C1 segment of cervical spinal cord (tissue), 14 donors: ENCODE measurements at places on chromosomes 11 and 22.
A peak's percentile ranks its signal among the peaks of the same experiment; 100 is the strongest.

DNA sequence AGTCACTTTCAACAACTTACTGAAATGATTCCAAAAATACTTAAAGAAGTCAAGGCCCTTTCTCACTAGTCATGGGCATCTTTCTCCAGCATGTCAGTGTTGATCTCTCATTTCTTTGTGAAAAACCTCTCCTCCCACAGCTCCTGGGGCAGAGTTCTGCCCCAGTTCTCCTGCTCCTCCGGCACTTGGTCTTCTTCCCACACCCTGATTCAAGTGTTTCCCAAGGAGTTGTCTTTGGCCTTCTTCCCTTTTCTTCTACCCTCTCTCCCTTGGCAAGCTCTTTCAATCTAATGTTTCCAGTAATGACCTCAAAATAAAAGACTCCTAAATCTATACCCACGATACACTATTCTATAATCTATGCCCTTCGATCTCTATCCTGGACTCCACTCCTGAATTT is 42.1 kb upstream of the CCDC34 start:
- DNase-seq = peak; percentile 4

GRCh38 chr11:68992743-68993255 is 12.0 kb upstream of the MRGPRD start:
- DNase-seq = no peak

- no peak for DNase-seq
Observed at GRCh38 chr11:118497831-118498230, 29.4 kb upstream of the TTC36 start.

DNA sequence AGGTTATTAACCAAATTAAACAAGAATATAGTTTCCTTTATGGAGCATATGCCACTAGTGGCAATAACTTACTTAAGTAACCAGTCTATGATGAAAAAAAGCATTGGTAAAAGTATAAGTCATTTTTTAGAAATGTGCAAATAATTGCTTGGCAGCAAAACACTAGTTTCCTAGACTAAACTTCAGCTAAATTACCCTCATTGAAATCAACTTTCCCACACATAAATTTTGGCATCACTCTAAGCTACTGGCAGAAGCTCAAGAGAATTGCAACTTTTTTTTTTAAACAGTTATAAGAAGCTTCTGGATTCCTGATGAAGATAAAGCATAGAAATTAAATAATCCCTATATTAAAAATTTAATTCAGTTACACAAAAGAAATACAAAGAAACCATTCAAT is 12.5 kb downstream of the CCDC34 start:
- DNase-seq = no peak

- no peak for DNase-seq
Observed at GRCh38 chr11:100939571-100939970, 190.0 kb downstream of the PGR start.

- no peak for DNase-seq
Observed at GRCh38 chr22:47990481-47990880, 1228.0 kb downstream of the TBC1D22A start.

DNA sequence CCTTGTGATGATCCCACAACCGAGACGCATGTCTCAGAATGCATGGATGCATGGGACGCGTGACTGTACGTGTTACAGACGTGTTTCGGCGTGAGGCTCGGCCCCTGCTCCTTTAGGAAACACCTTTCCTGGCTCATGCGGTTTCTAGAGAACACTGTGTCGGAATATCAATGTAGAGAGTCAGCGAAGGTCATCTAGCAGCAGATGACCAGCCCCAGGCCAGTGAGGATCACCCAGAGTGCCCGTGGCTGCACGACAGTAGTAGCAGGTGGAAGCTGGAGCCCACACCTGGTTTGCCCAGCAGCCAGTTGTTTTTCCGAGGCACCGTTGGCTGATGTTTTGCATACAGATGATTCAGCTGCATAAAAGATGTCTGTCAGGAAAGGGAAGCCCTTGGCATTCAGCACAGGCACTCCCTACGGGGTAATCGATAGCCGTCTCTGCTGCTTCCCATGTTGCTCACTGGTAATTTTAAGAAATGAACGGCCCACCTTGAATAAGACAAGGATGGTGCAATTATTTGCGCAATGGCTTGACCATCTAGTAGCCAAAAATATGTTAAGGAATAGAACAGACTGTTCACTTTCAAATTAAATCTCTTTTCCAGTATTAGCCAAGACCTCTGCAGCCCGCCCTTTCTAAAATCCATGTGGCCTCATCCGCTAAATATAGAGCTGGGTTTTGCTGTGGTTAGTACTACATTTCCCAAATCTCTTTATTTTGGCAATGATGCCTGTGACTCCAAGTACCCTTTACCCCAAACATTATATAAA is 1.1 kb upstream of the CLTCL1 start:
- no peak for DNase-seq

GRCh38 chr22:48018346-48018745 is 1255.9 kb downstream of the TBC1D22A start:
- no peak for DNase-seq

GRCh38 chr11:1041149-1041467 is 4.6 kb upstream of the MUC6 start:
- no peak for DNase-seq

DNA sequence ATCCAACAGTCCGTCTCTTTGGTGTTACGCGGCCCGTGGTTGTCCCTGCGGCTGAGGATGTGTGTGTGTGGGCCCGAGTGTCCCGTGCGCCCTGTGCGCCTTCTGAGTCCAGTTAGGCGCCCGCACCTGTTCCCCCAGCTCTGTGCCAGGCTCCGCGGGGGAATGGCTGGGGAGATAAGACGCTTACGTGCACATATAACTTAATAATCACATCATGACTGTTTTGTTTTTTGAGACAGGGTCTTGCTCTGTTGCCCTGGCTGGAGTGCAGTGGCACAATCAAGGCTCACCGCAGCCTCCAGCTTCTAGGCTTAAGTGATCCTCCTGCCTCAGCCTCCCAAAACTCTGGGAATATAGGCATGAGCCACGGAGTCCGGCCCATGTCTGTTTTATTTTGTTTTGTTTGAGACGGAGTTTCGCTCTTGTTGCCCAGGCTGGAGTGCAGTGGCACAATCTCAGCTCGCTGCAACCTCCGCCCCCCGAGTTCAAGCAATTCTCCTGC is 817 bp downstream of the ARL2 start:
- no peak for DNase-seq

- no peak for DNase-seq
Observed at GRCh38 chr11:126731576-126732142, 268.9 kb downstream of the KIRREL3 start.

- no peak for DNase-seq
Observed at GRCh38 chr11:10762185-10762584, 11.1 kb downstream of the CTR9 start.

DNA sequence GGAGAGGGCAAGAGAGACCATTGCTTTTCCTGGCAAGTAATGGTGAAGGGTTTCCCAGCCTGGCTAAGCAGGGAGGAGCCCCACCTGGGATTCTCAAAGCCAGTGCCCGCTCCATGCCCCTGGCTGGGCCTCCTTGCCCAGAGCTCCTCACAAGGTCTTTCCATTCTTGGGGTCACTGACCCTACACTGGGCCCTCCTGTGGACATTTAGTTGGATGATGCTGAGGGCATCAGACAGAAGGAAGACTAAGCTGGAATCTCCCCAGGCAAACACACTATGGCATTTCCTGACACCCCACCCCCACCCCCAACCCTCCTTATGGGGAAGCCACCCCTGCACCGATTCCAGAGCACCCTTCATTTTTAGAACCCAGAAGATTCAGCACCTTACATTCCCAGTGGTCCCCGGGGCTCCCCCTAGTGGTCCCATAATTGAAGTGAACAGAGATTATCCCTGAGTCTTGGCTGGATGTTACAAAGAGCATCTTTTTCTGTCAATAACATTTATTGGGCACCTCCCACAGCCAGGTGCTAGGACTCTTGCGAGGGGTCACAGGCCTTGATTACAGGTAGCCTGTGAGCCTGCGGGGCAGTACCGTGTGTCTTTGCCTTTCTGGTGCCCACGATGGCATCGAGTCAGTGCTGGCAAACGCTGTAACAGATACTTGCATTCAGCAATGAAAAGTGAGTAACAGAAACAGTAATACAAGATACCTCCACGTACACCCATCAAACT is 548.5 kb downstream of the BUD13 start:
- DNase-seq = peak; percentile 8

GRCh38 chr11:34218067-34218466 is 112.6 kb downstream of the NAT10 start:
- DNase-seq = no peak

- no peak for DNase-seq
Observed at GRCh38 chr22:43266076-43266475, 77.1 kb downstream of the SCUBE1 start.

GRCh38 chr22:37419370-37419968 is 7.8 kb downstream of the ELFN2 start:
- no peak for DNase-seq

- no peak for DNase-seq
Observed at GRCh38 chr22:42025421-42025820, 26.8 kb downstream of the WBP2NL start.

DNA sequence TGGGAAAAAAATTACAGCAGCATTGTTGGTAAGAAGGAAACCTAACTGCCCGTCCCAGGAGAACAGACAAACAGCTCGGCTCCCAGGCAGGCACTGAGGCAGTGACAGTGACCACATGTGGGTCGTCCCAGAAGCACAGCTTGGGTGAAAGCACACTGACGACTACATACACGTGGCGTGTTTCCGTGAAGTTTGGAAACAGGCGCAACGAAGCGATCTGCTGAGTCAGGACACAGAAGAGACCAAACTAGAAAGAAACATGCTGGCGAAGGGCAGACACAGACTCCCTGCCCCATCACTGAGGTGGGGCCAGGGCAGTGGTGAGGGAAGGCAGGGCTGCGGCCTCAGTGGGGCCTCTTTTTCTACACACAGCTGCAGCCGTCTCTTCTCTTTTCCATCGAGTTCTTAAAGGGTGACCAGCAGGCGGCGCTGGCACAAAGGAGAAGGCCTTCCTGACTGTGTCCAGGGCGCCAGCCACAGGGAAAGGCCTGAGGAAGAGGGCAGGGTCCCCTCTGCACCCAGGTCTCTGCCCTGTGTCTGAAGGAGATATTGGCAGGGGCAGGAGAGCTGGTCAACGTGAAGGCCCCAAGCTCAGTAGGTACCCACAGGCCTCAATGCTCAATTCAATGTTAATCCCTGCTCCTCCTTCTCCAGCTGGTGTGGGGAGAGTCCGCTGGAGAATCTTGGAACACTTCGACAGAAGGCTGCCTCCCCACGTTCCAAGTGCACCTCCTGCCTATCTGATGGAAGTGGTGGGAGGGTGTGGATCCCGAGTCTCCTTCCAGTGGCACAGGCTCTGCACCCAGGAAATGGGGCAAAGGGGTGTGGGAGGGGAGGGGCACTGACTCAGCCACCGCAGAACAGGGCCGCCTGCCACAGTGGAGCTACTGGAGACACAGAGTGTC is 19.9 kb downstream of the CARS1 start:
- DNase-seq = peak; percentile 65

GRCh38 chr22:27431896-27432295 is 369.7 kb downstream of the MN1 start:
- no peak for DNase-seq

- DNase-seq = no peak
Observed at GRCh38 chr11:86660736-86661135, 11.7 kb downstream of the ME3 start.

DNA sequence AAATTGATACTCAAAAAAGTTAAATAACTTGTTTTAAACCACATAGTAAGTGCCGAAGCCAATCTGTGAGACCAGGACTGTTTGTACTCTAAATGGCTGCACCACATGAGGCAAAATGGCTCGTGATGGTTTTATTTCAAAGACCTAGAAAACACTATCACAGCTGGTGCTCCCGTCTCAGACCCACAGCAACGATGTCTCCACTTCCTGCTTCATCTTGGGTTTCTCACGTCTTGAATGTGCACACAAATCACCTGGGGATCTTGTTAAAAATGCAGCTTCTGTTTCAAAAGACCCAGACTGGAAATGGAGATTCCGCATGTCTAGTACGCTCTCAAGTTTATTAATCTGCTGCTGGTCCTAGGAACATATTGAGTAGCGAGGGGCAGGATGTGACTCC is 1.2 kb downstream of the CD3E start:
- no peak for DNase-seq

DNA sequence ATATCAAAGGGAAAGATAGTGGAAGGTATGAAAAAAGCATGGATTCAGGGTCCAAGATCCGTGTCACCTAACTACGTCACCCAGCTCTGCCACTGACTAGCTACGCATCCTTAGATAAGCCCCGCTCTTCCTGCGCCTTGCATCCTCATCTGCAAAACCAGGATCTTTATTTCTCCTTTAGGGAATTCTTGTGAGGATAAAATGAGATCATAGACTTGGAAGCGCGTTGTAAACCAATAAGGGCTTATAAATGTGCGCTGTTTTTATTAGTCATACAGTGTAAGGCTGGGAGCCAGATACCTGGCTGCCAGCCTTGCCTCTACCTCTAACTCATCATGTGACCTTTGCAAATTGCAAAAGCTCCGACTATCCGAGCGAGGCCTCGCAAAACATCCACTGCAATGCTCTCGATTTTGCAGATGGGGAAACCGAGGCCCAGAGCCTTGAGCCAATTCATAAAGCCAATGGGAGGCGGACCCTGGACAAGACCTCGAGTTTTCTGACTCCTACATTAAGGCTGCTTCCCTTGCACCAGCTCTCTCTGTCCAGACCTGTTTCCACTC is 753 bp downstream of the PRPF19 start:
- no peak for DNase-seq

DNA sequence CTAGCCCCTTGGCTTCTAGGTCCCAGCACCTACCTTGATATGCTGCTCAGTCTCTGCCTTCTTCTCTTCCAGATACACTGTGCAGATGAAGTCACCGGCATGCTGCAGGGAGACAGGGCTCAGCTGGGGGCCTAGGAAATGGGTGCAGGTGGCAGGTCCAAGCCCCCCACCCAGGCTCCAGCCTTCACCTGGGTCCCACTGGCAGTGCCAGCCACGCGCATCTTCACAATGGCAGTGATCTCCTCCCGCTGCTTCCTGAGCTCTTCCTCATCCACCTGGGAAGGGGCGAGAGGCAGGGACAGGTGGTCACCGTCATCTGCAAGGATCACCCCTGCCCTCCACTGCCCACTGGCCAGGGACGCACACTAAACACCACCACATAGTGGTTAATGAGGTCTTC is 21.1 kb upstream of the PDE2A start:
- DNase-seq = no peak

DNA sequence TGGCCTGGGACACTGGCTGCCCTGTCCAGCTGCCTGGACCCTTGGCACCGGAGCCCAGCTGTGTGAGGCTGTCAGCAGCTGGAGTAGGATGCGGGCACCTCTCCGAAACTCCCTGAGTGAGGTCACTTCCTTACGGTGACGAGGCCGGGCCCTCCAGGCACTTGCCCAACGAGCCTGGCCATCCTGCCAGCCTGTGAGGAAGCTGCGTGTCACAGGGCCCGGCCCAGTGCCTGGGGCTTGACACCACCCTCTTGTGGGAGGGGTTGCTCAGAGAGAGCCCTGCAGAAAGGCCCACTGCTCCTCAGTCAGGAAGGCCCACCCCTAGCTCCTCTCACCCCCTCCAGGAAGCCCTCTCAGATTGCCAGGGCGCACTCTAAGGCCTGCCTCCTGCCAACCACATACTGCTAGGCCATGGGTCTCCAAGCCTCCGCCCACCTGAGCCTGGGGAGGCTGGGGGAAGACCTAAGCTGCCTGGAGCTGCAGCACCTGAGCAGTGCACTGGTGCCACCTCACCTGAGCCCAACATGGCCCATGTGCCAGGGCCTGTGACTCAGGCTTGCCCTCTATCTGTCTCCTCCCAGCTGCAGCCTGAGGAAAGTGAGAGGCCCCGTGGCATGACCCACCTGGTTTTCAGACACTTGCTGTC is 4.3 kb upstream of the PHLDA2 start:
- no peak for DNase-seq
